ENCODE measurements at places on chromosomes 2 and 18. TPM values are rescaled to one million over a fixed set of nuclear protein-coding genes. Genes with fewer than 3 reads are reported as not detected.
A peak's percentile ranks its signal among the peaks of the same experiment; 100 is the strongest.

CDH19 gene
- total RNA-seq = 0.05 TPM

SLC19A3 gene
- 6.4 TPM for total RNA-seq

SULT1C4 gene
- total RNA-seq = 27.5 TPM

NR4A2 gene
- total RNA-seq = 11.0 TPM

FAP gene
- total RNA-seq = 27.3 TPM

DNA sequence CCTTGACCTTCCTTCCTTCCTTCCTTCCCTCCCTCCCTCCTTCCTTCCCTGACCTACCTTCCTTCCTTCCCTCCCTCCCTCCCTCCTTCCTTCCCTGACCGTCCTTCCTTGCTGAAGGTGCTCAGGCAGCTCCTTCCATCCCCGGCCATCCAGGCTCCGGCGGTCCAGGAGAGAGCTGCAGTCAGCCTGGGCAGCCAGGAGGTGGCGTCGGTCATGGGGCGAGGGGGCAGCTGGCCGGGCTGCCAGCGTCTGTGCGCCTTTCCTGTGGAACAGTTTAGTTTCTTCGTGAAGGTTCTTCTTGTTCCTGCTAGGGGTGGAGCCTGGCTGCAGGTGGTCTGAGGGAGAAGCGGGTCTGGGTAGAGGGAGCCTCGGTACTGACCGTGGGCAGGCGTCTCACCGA is 15.7 kb downstream of the GPR35 start:
- H3K4me3 ChIP-seq = no peak overlapping the region
- no peak overlapping the region for H3K27ac ChIP-seq
- no peaks in the 10 kb centered on the region for H3K36me3 ChIP-seq
- peaks cover 37% of the 10 kb centered on the region for H3K27me3 ChIP-seq
- no peaks in the 10 kb centered on the region for H3K4me1 ChIP-seq

- no peak overlapping the region for H3K4me3 ChIP-seq
- H3K27ac ChIP-seq = no peak overlapping the region
- no peaks in the 10 kb centered on the region for H3K36me3 ChIP-seq
- no peaks in the 10 kb centered on the region for H3K27me3 ChIP-seq
Measured at GRCh38 chr18:39730606-39731005, 2165.0 kb upstream of the CELF4 start.

GRCh38 chr18:36312806-36313395 is 15.4 kb downstream of the FHOD3 start:
- H3K27ac ChIP-seq = no peak overlapping the region
- no peaks in the 10 kb centered on the region for H3K36me3 ChIP-seq
- H3K27me3 ChIP-seq = no peaks in the 10 kb centered on the region
- H3K4me3 ChIP-seq = no peak overlapping the region

- no peaks in the 10 kb centered on the region for H3K27me3 ChIP-seq
- DNase-seq = no peak
Measured at GRCh38 chr2:45396671-45397070, 214.4 kb downstream of the SRBD1 start.

GRCh38 chr18:56579451-56579850 is 58.9 kb downstream of the TXNL1 start:
- H3K36me3 ChIP-seq = no peaks in the 10 kb centered on the region
- H3K27me3 ChIP-seq = no peaks in the 10 kb centered on the region
- peaks cover 12% of the 10 kb centered on the region for H3K4me1 ChIP-seq
- no peak for DNase-seq
- H3K27ac ChIP-seq = no peak overlapping the region

GRCh38 chr18:76668546-76668945 is 153.8 kb upstream of the ZNF236 start:
- no peaks in the 10 kb centered on the region for H3K4me1 ChIP-seq
- H3K36me3 ChIP-seq = no peaks in the 10 kb centered on the region
- no peak overlapping the region for H3K27ac ChIP-seq
- DNase-seq = peak; percentile 36

DNA sequence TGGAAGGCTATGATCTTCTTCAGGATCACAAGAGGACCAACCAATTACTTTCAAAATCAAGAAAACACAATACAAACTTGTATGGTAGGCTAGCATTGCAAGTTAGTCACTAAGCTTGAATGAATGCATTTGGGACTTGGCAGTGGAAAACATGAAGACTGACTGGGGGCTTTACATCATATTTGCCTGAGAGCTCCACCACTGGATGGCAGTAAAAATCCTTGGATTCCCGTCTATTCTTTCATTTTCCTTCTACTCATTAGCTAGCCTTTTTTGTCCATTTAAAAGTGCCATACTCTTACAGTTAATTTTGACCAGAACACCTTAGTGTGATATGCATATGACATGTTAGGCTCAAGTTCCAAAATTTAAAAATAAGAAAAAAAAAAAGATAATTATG is 63.5 kb upstream of the RASGRP3 start:
- H3K27me3 ChIP-seq = no peaks in the 10 kb centered on the region
- DNase-seq = no peak
- H3K4me3 ChIP-seq = no peak overlapping the region
- H3K4me1 ChIP-seq = peaks cover 6% of the 10 kb centered on the region

DNA sequence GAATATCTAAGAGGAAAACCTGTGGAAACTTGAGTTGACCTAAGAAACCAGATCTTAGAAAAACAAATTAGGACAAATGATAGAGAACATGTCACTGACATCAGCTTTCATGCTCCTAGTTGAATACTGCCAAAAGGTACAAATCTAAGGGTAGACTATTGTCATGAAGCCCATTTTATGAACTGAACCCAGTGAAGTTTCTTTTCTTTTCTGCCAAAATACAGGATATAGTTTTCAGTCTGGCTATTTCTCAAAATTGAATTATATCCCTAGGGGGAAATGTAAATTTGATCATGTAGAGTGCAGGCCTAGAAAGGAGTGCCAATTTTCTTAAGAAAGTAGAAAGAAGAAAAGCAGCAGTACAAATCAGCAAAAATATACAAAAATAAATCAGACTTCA is 46.6 kb downstream of the FSIP2 start:
- no peaks in the 10 kb centered on the region for H3K27me3 ChIP-seq
- no peak for DNase-seq
- no peaks in the 10 kb centered on the region for H3K4me1 ChIP-seq
- no peaks in the 10 kb centered on the region for H3K36me3 ChIP-seq
- H3K4me3 ChIP-seq = no peak overlapping the region

GRCh38 chr2:99971326-99971900 is 171.0 kb downstream of the AFF3 start:
- H3K4me1 ChIP-seq = peaks cover 6% of the 10 kb centered on the region
- no peak overlapping the region for H3K27ac ChIP-seq
- peaks cover 84% of the 10 kb centered on the region for H3K27me3 ChIP-seq
- H3K36me3 ChIP-seq = peaks cover 17% of the 10 kb centered on the region
- H3K4me3 ChIP-seq = no peak overlapping the region

GRCh38 chr18:9108911-9109310 is 6.4 kb downstream of the NDUFV2 start:
- no peak for DNase-seq
- no peak overlapping the region for H3K4me3 ChIP-seq
- H3K36me3 ChIP-seq = peaks cover 15% of the 10 kb centered on the region
- peaks cover 70% of the 10 kb centered on the region for H3K4me1 ChIP-seq
- H3K27me3 ChIP-seq = no peaks in the 10 kb centered on the region
